Head of caudate nucleus (tissue), 42 donors: ENCODE measurements at places on chromosomes 2 and 18.

GRCh38 chr2:1856922-1857321 lies 112.6 kb upstream of the PXDN start:
- DNase-seq, result no peak

- no peak for DNase-seq
Observed at GRCh38 chr2:132651115-132652045, 18.6 kb downstream of the LYPD1 start.

DNA sequence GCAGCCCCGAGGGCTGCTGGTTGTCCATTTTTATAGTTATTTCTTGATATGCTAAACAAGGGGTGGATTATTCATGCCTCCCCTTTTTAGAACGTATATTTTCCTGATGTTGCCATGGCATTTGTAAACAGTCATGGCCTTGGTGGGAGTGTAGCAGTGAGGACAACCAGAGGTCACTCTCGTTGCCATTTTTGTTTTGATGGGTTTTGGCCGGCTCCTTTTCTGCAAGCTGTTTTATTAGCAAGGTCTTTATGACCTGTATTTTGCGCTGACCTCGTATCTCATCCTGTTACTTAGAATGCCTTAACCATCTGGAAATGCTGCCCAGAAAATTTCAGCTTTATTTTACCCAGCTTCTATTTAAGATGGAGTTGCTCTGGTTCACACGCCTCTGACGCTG lies 825.8 kb upstream of the CDH2 start:
- DNase-seq, result no peak

DNA sequence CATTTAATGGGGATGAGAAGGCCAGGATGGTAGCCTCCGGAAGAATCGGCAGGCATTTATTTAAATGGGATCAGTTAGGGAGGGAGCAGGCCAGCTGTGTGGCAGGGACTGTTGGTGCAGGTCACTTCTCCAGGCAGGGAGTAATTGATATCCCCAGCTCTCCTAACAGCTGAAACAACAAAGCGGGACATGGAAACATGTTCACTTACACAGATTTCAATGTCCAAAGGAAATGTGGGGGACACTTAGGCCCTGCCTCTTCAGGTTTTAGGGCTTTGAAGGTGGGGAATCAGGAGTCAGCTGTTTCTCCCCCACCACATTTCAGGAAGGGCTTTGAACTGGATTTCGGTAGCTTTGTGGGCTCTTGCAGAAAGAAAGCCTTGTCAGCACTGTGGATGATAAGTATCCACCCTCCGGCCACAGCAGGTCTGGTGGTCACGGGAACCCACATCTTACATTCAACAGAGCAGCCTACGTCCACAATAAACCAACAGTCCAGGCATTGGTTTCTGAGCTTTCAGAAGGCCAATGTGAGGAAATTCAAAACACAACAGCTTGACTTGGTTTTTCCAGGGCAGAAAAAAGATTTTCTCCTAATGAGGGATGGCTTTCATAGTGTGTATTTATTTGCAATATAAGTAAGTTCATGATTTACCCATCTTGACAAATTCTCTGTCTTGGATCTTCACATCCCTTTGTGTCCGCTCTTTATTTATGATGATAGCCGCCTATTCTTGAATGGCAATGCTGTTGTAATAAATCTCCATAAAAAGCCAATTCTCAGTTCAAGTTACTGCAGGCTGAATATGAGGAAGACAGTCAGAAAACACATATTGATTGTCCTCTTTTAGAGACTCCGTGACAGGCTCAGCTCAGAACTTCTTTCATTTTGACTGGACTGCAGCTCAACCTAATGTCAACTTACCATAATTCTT lies 96.6 kb upstream of the NRP2 start:
- DNase-seq, result no peak

DNA sequence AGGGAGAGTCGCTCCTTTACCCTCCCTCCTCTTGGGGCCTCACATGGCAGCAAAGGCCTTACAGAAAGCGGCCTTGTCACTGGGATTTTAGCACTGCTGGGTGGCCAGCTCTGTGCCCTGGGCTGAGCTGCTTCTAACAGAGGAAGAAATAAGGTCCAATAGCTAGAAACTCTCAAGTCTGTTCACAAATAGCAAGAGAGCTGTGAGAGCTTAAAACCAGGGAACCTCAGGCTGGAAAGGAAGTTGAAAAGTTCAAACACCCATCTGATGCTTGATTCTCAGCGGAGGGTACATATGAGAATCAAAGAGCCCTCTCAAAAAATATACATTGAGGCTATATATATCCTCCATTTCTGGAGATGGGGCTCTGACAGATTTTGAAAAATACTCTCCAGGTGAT lies 54.7 kb downstream of the ST6GAL2 start:
- no peak for DNase-seq

DNA sequence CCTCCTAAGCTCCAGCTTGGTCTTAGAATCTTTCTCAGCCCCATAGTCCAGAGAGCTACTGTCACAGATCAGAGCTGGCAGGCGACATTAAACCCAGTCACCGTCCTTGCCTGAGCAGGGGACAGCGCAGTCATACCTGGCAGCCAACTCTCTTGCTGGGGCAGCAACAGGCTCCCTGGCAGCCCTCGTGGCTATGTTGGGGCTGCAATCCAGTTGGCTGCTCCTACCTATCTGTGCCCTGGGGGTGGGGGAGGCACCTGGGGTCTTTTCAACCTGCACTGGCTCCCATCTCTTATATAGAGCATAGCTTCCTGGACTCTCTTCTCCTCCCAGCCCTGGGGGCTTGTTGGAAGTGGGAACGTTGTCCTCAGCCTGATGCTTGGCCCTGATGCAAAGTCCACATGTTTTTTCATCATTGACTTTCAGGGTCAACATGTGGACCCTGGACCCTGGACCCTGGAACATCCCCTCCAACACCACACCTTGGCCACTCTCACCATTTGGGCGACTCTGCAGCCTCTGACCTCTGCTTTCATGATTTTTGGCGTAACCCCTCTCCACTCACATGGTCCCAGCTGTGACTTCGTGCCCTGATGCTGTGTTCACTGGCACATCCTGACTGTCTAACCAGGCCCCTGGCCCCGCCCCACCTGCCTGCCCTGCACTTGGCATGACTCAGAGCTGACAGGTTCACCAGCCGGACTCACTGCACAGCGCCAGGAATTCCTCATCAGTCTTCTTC lies 45.6 kb downstream of the ATOH8 start:
- no peak for DNase-seq

- DNase-seq, result no peak
Observed at GRCh38 chr2:82748653-82749052, 1710.4 kb downstream of the SUCLG1 start.

- DNase-seq, result no peak
Observed at GRCh38 chr18:78514910-78515670, 464.5 kb upstream of the SALL3 start.

GRCh38 chr2:187117483-187117882 lies 268.5 kb upstream of the ZSWIM2 start:
- DNase-seq, result no peak

- no peak for DNase-seq
Observed at GRCh38 chr2:21244161-21244560, 120.4 kb downstream of the TDRD15 start.

DNA sequence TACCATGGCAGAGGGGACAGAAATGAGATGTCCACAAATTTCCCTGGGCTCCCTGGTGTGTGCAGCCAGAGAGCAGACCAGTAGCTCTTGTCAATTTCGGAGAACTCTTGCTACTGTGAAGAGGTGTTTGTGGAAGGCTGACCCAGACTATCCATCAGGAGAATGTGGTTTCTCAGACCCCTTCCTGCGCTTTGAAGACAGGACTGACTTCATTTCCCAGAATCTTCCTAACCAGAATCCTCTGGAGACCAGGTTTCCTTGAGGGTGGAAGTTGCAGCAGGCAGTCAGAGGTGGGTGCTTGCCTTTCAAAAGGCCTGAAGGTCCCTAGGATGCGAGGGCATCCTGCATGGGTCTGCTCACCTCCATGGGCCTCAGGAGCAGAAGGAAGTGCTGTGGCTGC lies 121.9 kb downstream of the LAMA3 start:
- DNase-seq, result no peak

DNA sequence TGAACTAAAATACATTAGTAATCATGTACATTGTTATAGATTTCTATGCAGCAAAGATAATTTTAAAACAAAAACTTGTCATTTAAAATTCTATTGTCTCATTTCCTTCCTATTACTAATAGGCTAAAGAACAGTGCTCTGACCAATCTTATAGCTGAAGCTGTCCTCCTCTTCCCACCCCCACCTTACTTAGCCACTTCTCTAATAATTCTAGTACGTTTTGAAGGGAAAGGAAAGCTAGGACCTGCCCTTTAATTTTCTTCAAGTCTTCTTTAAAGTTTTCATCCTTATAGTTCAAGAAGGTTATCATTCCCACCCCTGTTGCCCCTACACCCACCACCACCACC lies 121.6 kb downstream of the RBMS1 start:
- DNase-seq, result no peak

- DNase-seq, result no peak
Observed at GRCh38 chr2:224887141-224887540, 155.1 kb downstream of the DOCK10 start.

DNA sequence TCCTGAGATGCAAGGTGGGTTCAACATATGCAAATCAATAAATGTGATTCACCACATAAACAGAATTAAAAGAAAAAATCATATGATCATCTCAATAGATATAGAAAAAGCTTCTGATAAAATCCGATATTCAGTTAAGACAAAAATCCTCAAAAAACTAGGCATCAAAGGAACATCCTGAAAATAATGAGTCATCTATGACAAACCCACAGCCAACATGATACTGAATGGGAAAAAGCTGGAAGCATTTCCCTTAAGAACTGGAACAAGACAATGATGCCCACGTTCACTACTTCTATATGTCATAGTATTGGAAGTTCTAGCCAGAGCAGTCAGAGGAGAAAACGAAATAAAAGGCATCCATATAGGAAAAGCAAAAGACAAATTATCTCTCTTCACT lies 80.4 kb downstream of the MYO3B start:
- no peak for DNase-seq

DNA sequence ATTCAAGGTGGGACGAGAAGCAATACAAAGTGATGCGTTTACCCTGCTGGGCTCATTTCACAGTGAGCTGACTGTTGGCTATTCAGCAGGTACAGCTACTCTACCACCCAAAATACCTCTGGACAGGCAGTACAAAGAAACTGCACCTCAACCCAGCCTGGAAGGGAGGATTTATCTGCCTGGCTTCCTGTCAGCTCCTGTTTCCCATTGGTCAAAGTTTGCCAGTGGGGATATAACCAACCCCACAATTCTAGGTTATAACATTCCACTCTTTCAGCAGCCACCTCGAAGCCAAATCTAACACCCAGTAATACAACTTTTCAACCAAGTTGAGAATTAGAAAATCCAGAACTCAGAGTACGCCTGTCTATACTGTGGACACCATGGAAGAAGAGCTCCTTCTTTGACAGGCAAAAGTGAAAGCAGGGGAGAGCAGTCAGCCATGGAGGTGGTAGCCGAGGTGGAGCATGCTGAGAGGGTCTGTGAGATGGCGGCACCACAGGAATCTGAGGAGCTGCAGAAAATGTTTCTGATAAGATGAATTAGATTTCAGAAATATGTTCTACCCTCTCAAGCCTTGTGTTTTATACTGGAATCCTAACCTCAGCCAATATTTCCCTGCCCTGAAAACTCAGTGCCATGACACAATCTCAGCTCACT lies 10.8 kb downstream of the DUSP19 start:
- no peak for DNase-seq

GRCh38 chr2:150618245-150618895 lies 130.9 kb upstream of the RND3 start:
- no peak for DNase-seq

- DNase-seq, result no peak
Observed at GRCh38 chr2:136736236-136736635, 29.1 kb upstream of the THSD7B start.

- DNase-seq, result no peak
Observed at GRCh38 chr18:60445341-60445740, 72.8 kb upstream of the MC4R start.

DNA sequence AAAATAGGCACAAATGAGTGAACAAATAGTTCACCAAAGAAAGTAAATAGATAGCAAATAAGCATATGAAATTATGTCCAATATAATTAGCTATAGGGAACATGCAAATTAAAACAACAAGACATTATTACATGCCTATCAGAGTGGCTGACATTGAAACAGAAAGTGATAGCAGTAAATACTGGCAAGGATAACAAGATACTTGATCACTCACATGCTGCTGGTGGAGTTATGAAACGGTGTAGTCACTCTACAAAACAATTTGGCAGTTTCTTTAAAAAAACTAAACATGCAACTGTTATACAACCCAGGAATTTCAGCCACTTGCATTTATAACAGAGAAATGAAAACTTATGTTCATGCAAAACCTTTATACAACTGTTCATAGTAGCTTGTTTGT lies 439.2 kb upstream of the ACVR2A start:
- DNase-seq, result no peak

GRCh38 chr2:145593991-145594614 lies 1074.2 kb upstream of the ZEB2 start:
- no peak for DNase-seq

DNA sequence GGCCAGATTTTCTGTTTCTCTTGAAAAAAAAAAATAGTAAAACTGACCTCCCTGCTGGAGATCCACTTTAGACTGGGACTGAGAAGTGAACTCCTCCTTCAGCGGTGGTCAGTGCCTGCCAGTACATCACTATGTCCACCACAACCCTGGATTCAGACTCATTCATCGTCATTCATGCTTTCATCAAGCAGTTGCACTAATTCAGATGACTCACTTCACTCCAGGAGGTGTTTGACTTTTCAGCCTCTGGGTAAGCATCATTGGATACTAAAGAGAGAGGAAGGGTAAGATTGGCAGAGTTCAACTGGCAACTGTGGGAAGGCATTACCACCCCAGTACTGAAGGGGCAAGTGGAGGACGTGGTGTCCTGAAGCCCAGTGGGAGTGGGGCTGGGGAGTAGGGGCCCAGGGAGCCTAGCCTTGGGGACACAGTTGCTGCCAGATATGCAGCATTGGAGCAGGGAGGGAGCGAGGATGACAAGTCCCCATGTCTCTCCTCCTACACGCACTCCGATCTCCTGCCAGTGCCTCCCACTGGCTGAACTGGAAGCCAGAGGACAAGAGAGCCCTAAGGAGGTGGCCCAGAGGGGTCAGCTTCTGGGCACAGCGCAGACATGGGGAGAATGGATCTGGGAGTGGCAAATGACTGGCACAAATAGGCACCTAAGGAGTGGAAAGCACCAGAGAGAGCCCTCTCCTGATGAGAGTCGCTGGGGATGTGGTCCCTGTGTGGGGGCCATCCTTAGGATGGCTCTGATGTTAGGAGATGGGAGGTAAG lies 111.1 kb downstream of the TGFA start:
- no peak for DNase-seq

GRCh38 chr2:11537951-11538350 lies 4.1 kb downstream of the GREB1 start:
- DNase-seq, result no peak
